GM04503 (cell line): ENCODE measurements at places on chromosomes 1 and 21.

GRCh38 chr1:163201906-163202305, 810 bp downstream of the RGS5 start:
- DNase-seq, result no peak

GRCh38 chr21:31216206-31216605, 127.9 kb downstream of the TIAM1 start:
- no peak for DNase-seq

DNA sequence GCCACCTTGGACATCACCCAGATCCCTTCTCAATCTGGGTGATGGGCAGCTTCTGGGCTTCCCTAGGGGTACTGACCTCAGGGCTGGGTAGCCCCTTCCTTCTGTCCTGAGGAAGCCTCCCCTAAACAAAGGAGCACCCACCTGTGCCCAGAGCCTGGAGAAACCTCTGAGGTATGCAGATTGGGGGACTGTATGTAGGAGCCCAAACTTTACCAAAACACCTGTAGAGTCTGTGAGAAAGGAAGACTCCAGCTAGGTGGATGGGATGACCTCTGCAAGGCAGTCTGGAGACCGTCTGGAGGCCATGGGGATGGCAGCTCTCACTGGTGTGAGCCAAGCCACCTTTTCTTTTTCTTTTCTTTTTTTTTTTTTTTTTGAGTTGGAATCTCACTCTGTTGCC, 13.7 kb upstream of the LEFTY2 start:
- DNase-seq, result no peak

DNA sequence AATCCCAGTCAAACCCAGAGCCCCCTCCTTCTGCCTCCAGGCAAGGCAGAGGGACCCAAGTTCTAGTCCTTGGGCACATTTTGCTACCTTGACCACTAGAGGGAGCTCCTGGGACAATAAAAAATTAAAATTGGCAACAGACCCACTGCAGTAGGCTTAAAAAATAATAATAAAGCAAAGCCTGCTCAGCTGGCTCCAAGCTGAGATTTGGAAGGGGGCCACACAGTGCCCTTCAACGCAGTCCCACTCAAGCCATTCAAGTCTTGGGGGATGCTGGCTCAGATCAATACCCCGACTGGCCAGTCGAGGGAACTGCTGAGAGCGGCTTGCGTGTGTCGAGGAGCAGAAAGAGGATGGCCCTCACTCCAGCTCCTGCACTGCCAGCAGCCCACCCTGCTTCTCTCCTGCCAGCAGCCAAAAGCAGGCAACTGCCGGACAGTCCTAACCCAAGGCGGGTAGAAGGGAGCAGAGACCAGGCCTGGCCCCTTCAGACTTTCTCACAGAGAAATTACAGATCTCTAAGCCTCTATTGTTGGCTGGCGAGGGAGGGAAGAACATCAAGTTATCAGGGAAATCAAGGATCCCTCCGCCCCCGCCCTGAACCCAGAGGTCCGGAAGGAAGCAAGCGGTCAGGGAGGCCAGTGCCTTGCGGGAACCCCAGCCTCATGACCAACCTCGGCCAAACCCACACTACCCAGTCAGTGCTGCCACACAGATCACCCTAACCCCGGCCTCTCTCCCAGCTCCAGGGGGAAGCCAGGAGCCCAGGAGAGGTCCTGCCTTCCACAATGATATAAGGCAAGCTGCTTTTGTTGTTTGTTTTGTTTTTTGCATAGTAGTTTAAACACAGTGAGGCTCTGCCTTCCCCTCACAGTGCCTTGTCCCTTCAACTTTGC, 4.9 kb upstream of the ALDH4A1 start:
- DNase-seq, result no peak

GRCh38 chr1:75506976-75507375, 103.9 kb downstream of the SLC44A5 start:
- no peak for DNase-seq

DNA sequence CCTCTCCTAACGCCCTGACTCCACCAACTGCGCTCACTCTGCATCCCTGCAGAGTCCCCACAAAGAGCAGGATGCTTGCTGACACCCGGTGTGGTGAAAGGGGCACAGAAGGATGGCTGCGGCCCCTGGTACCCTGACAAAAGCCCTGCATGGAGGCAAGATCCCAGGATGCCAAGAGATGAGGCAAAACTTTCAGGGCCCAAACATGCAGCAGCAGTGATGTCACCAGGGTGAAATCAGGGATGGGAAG, 36.6 kb downstream of the SLC9A1 start:
- no peak for DNase-seq

DNA sequence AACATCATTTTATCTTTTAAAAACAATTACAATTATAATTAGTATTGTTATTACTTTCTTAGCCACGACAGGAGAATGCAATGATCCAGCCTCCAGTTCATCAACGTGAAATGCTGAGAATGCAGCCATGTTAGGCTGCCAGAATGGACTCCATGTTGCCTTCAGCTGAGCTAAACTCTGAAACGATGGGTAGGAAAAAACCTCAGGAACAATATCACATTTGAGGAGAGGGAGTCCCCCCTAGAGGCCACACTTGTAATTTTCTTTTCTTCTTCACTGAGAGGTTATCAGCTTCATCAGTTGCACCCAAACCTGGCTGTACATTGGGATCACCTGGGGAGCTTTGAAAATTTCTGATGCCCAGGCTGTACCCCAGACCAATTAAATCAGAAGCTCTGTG, 34.6 kb upstream of the DNAH14 start:
- DNase-seq, result no peak

- no peak for DNase-seq
Measured at GRCh38 chr1:103125219-103125618, 16.9 kb upstream of the COL11A1 start.

DNA sequence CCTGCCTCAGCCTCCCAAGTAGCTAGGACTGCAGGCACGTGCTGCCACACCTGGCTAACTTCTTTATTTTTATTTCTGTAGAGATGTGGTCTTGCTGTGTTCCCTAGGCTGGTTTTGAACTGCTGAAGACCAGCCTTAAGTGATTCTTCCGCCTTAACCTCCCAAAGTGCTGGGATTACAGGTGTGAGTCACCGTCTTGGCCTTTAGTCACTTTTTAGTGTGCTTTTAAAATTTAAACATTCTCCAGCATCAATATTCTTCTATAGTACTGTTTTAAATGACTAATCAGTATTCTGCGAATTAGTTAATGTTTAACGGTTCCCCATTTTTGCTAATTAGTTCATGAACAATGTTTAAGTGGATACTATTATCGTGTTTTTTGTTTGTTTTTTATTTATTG, 60.6 kb downstream of the DYRK1A start:
- no peak for DNase-seq

GRCh38 chr1:91697416-91697815, 188.5 kb downstream of the TGFBR3 start:
- DNase-seq, result no peak

- DNase-seq, result no peak
Measured at GRCh38 chr1:173355281-173356031, 121.7 kb upstream of the PRDX6 start.
